ENCODE measurements at places on chromosomes 4 and X.

DNA sequence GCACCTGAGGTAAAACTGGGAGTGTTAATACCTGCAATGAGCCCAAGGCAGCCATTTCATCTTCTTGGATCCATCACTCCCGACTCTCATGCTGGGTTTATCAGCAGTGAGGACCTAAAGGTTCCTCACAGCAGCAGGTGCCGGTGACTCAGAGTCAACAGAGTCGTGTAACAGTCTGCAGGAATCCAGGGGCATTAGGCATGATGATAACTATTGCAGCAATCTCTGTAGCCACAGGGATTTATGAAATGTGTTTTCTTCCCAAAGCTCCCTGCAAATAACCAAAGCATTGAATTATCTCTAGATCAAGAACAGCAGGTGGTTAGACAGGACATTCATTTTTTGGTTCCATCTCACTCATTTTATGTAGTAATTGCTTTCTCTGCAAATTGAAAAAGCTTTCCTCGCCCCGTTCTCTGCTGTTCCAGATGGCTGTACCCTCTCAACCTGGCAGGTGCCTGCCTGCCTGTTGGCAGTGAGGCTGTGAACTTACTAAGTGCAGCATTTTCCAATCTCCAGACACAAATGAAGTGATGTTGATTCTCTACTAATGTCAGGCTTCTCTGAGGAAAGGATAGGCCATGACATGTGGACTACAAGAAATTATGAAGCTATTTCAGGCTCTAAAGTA lies 48.1 kb upstream of the TSPAN7 start:
- DNase-seq: no peak

- DNase-seq: no peak
Observed at GRCh38 chrX:42460706-42461105, 317.3 kb downstream of the PPP1R2C start.

GRCh38 chr4:86558797-86559196 lies 35.3 kb upstream of the PTPN13 start:
- DNase-seq: no peak

DNA sequence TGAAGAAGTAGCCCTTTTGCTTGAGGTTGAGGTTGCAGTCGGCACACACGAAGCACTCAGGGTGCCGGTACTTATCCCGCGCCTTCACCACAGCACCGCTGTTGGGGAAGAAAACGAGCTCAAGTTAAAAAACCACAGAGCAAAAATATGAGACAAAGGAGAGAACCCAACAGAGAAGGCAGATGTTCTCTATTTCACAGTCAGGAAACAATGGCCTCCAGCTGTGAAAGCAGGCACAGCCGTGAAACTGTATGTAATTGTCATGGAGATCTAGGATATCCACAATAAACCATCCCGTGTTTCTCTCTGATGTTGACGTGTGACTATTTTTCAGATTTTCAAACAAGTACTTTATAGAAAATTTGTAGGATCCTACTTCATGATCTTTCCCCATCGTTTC lies 30.9 kb upstream of the CCDC110 start:
- DNase-seq: no peak

GRCh38 chr4:168555437-168555836 lies 58.6 kb downstream of the PALLD start:
- DNase-seq: no peak

DNA sequence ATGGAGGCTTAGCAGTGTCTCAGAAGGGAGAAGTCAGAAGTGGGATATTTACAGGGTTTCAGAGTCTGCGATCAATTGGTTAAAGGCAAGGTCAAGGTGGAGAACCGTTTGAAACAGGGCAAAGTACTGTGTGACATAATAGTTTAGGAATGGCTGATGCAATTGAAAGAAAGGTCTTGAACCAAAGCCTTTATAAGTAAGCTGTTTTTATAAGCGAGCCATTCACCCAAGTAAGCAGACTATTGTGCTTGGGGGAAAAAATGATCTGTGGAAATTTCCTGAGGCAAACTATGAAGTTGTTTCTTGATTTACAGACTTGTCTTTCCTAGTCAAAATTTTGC lies 327.3 kb downstream of the CAMK2D start:
- no peak for DNase-seq

GRCh38 chr4:183989461-183989860 lies 84.4 kb downstream of the STOX2 start:
- no peak for DNase-seq

DNA sequence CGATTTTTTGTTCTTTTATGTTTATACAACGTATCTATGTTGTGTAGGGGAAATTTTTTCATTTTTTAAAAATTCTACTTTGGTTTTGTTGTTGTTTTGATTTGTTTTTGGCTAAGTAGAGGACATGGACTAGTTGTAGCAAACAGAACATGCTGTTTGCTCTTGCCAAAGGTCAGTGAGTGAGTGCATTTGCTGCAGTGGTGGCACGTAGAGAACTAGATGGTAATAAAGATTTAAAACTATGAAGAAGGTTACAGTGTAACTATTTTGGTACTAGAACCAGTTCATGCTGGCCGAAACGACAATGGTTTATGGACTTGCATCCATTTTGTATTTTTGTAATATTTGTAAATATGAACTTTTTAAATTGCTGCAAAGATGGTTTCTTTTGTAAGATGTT lies 1.9 kb upstream of the SCML1 start:
- DNase-seq: no peak

GRCh38 chr4:146485968-146486367 lies 35.8 kb downstream of the SLC10A7 start:
- DNase-seq: no peak

DNA sequence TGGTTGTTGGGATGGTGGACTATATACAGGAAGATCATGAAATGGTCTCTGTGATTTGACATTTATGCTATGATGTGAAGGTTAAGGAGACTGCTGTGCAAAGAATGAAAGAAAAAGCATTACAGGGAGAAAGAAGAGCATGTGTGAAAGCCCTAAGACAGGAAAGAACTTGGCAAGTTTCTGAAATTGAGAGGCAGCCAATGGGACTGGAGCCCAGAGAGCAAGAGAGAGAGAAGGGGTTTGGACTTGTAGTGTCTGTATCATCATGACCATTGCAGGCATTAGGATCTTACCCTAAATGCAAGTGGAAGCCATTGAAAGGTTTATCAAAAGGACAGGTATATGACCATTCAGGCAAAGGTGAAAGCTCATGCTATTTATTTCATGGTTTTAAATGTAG lies 147.1 kb downstream of the NAA11 start:
- no peak for DNase-seq

DNA sequence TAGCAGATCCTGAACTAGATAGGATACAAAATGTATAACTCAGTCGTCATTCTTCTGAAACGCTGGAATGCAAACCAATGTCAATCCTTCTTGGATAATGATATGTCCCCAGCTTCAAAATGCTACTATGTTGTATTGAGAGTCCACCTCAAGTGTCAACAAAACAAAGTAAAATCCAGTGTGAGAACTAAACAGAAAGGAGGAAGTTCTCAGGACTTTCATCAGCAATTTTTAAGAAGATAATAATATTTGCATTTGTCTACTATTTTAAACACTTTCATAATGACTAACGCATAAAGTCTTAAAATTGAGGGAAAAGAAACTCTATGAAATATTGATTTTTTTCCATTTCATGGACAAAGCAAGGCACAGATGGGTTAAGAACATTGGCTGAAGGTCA lies 36.3 kb downstream of the SOD3 start:
- DNase-seq: no peak

- DNase-seq: no peak
Observed at GRCh38 chr4:181479141-181479540, 764.1 kb upstream of the TENM3 start.

DNA sequence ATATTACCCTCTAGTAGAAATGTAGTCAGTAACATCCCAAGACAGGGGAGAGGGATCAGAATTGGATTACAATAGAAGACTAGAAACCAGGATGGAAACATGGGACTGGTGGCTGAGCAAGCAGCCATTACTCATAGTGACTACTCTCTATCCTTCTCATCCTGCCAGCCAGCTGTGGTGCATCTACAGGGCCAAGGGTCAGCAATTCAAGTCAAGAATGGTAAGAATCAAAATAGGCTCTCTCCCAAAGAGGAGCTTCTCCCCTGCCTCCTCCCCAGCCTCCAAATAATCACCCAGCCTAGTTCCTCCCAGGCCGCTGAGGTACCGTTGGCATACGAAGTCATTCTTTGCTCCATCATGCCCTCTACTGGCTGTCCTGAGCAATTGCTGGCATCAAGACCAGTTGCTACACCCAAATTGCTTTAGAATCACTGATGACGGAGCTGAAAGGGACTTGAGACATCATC lies 19.4 kb downstream of the AWAT2 start:
- DNase-seq: no peak

DNA sequence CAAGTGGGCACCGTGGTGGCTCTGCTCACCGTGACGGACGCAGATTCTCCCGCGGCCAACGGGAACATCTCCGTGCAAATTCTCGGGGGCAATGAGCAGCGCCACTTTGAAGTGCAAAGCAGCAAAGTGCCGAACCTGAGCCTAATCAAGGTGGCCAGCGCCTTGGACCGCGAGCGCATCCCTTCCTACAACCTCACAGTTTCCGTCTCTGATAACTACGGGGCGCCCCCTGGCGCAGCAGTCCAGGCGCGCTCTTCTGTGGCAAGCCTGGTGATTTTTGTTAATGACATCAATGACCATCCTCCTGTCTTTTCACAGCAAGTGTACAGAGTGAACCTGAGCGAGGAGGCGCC lies 2.7 kb downstream of the FAT4 start:
- no peak for DNase-seq

DNA sequence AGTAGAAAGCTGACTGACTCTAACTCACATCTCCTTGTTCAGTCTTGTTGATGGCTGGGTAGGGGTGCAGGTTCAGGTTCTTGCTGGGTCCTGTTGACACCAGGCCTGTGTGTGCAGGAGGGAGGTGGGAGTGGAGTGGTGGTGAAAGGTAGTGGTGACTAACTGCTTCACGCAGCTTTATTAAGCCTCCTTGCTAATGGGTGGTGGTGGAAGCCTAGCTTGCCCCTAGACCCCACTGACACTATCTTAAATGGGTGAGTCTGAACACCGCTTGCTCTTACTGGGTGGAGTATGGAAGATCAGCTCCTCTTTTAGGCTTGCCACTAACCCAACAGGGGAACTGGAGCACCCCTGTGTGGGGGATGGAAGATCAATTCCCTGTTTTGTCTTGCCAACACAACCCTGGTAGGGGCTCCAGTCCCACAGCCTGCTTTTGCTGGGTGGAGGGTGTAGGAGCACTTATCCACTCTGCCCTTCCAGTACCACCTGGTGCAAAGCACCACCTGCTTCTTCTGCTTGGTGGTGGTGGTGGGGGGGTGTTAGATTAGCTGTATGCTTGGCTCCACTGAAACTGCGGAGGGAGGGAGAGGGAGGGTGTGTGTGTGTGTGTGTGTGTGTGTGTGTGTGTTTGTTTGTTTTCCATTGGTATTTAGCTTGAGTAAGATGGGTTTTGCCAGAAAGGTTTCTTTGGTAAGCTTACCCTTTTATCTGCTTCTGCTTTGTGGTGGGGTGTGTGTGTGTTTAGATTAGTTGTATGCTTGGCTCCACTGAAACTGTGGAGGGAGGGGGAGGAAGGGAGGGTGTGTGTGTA lies 25.6 kb downstream of the KDM6A start:
- DNase-seq: no peak

DNA sequence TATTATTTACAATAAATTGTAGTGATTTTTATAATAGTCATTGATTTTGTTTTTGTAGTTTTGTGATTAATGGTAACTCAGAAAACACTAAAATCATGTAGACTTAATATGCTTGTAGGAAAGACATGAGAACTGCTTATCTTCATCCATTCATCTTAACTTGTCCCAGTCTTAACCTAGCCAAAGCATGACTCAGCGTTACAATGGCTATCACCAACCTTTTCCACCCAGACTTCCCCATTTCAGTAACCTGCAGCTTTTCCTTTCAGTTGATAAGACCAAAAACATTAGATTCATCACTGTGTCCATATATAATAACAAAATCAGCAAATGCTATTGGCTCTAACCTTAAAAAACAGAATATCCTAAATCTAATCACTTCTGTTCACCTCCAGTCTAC lies 106.2 kb upstream of the KLF8 start:
- no peak for DNase-seq
